ENCODE measurements at places on chromosomes 16 and 17.

- no peak for DNase-seq
- no peaks in the 10 kb centered on the region for H3K27me3 ChIP-seq
- peaks cover 88% of the 10 kb centered on the region for H3K4me1 ChIP-seq
- H3K4me3 ChIP-seq, result no peak overlapping the region
Measured at GRCh38 chr16:68779891-68780290, 42.8 kb downstream of the CDH1 start.

GRCh38 chr16:67539271-67539670, 10.6 kb downstream of the RIPOR1 start:
- peaks cover 14% of the 10 kb centered on the region for H3K4me1 ChIP-seq
- no peak for DNase-seq
- peaks cover 27% of the 10 kb centered on the region for H3K36me3 ChIP-seq

DNA sequence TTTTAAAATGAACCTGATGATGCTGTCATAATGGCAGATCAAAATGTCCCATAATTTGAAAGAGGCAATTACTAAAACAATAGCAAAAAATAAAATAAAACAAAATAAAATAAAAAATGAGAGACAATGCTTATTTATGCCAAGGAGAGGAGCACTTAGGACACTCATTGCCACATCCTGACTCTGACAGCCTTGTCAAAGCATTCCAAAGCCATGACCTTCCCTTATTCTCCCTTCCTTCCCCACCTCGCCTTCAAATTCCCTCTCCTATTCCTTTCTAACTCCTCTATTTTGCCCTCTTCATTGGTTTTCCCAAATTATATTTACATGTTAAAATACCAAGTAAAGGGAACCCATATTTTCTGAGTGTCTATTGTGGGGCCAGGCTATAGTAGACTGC, 220.0 kb downstream of the CDH13 start:
- H3K4me1 ChIP-seq, result no peaks in the 10 kb centered on the region
- no peak overlapping the region for H3K4me3 ChIP-seq
- no peaks in the 10 kb centered on the region for H3K36me3 ChIP-seq
- no peaks in the 10 kb centered on the region for H3K27me3 ChIP-seq
- no peak for DNase-seq

GRCh38 chr16:50313596-50314478, 47.5 kb downstream of the ADCY7 start:
- peaks cover 64% of the 10 kb centered on the region for H3K36me3 ChIP-seq
- no peaks in the 10 kb centered on the region for H3K27me3 ChIP-seq
- H3K4me3 ChIP-seq, result no peak overlapping the region
- no peak overlapping the region for H3K27ac ChIP-seq

DNA sequence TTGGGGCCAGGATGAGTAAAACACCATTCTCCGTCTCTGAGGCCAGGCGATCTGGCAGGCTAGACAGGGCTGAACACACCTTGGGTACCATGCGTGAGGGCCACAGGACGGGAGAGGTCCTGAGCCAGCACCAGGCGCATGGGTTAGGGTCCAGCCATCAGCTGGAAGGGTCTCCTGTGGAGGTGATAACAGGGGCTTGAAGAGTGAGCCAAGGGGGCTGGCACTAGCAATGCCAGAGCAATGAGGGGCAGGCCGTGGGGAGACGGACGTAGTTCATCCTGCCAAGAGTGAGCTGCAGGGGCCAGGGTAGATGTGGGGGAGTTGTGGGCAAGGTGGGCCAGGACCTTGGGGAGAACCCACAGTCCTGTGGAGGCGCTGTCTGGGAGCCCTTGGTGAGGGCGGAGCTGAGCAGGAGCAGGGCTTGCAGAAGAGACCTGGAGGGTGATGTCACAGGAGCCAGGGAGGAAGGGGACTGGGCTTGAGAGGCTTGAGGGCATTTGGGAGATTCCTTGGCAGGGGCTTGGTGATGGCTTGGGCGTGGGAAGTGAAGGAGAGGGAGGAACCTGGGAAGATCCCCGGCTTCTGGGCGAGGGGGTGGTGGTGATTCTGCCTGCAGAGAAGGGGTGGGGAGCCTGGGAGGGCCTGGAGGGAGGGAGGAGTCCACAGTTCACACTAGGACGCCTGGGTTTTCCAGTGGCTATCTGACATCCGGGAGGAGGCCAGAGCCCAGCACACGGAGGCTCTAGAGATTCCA, 6.3 kb upstream of the NPTX1 start:
- DNase-seq, result no peak
- H3K27ac ChIP-seq, result no peak overlapping the region
- H3K4me3 ChIP-seq, result no peak overlapping the region
- peaks cover 6% of the 10 kb centered on the region for H3K4me1 ChIP-seq

DNA sequence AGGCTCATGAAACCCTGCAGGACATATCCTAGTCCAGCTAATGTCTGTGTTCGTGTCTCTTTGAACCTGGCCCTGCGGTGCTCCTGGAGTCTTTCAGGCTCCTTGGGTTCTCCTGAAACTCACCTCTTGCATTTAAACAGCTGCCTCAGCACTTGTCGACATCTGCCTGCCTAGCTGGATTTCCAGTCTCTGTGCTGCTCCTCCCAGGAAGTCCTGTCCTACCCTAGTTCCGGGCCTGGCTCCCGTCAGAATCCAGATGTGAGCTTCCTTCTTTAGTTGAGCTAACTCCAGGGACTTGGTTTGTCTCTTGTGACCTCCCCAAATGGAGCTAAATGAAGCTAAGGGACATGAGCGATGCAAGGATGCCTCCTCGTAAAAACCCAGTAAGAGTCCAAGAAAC, 155.2 kb upstream of the PIRT start:
- H3K27me3 ChIP-seq, result no peaks in the 10 kb centered on the region
- no peak overlapping the region for H3K4me3 ChIP-seq
- H3K36me3 ChIP-seq, result no peaks in the 10 kb centered on the region
- no peak overlapping the region for H3K27ac ChIP-seq
- no peak for DNase-seq

DNA sequence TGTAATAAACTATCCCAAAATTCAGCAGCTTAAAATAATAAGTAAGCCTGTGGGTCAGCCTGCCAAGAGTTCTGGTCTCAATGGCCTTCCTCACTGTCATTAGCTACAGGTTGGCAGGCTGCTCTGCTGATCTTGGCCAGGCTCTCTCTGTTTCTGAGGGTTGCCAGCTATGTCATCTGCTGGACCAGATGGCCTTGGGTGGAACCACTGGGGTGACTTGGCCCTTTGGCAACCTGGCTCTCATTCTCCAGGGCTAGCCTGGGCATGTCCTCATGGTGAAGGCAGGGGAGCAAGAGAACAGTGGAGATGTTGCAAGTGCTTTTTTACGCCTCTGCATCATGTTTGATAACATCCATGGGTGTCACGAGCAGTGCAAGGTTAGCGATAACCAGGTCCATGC, 13.9 kb downstream of the ITGAM start:
- H3K27ac ChIP-seq, result no peak overlapping the region
- H3K36me3 ChIP-seq, result no peaks in the 10 kb centered on the region
- H3K27me3 ChIP-seq, result no peaks in the 10 kb centered on the region

GRCh38 chr16:54027558-54027957, 259.0 kb downstream of the IRX3 start:
- DNase-seq, result no peak
- H3K36me3 ChIP-seq, result no peaks in the 10 kb centered on the region
- H3K4me1 ChIP-seq, result no peaks in the 10 kb centered on the region
- no peak overlapping the region for H3K27ac ChIP-seq
- no peak overlapping the region for H3K4me3 ChIP-seq

GRCh38 chr16:89828870-89829629, 775 bp downstream of the SPIRE2 start:
- H3K4me1 ChIP-seq, result peaks cover 12% of the 10 kb centered on the region
- peaks cover 41% of the 10 kb centered on the region for H3K27me3 ChIP-seq
- H3K36me3 ChIP-seq, result no peaks in the 10 kb centered on the region

GRCh38 chr16:74298104-74298503, 1.5 kb downstream of the PSMD7 start:
- peaks cover 16% of the 10 kb centered on the region for H3K4me1 ChIP-seq
- DNase-seq, result no peak
- H3K4me3 ChIP-seq, result peak overlapping the region; percentile 82
- H3K36me3 ChIP-seq, result peaks cover 28% of the 10 kb centered on the region
- H3K27me3 ChIP-seq, result no peaks in the 10 kb centered on the region
- H3K27ac ChIP-seq, result no peak overlapping the region

DNA sequence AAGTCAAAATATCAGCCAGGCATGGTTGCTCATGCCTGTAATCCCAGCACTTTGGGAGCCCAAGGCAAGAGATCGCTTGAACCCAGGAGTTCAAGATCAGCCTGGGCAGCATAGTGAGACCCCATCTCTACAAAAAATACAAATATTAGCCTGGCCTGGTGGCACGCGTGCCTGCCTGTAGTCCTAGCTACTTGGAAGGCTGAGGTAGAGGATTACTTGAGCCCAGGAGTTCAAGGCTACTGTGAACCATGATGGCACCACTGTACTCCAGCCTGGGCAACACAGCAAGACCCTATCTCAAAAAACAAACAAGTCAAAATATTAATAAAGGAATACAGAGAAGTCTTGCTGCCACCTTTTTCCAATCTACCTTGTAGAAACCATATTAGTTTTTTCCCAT, 4.2 kb downstream of the ZNF689 start:
- no peak for DNase-seq
- H3K36me3 ChIP-seq, result peaks cover 30% of the 10 kb centered on the region
- H3K27me3 ChIP-seq, result no peaks in the 10 kb centered on the region
- H3K4me3 ChIP-seq, result no peak overlapping the region
- H3K4me1 ChIP-seq, result peaks cover 2% of the 10 kb centered on the region
- H3K27ac ChIP-seq, result no peak overlapping the region

GRCh38 chr16:585351-585750, 4.5 kb upstream of the RAB40C start:
- peaks cover 8% of the 10 kb centered on the region for H3K4me1 ChIP-seq
- DNase-seq, result no peak
- H3K36me3 ChIP-seq, result peaks cover 4% of the 10 kb centered on the region

DNA sequence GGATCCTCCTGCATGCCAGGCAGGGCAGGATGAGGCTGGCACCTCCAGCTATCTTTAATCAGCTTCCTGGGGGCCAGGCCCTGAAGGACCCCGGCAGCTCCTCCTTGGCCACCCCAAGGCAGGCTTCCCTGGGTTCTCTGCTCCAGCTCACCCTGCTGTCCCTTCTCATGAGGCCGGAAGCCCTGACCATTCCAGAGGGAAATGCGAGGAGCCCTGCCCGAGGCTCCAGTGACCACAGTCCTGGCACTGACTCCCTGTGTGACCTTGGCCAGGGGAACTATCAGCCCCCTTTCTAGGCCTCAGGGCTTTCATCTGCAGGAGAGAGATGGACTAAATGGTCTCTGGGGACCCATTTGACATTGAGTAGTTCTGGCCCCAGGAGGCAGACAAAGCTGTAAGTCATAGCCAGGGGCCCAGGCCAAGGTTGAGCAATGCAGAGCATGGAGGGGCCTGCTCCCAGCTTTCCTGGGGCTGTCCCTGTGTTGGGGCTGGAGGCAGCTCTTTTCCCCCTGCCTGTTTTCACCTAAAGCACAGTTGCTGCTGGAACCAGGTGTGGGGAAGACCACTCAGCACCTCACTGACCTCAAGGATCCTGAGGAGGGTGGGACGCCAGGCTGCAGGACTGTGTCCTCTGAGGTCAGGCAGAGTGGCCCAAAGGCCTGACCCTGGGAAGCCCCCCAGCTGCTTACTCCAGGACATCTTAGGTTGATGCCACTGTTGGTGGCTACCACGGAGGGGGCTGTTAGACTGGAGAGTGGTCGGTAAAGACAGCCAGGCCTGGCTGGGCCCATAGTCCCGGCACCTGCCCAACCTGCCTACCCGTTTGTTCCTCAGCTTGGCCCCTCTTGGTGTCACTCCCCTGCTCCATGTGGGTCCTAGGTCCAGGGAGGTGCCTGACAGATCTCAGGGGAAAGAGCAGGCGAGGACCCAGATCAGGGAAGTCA, 8.1 kb downstream of the KCNH6 start:
- H3K4me3 ChIP-seq, result no peak overlapping the region
- DNase-seq, result no peak
- H3K27me3 ChIP-seq, result peaks cover 9% of the 10 kb centered on the region
- H3K4me1 ChIP-seq, result no peaks in the 10 kb centered on the region

GRCh38 chr17:76534831-76535732, 2.4 kb downstream of the CYGB start:
- no peak overlapping the region for H3K27ac ChIP-seq
- no peak overlapping the region for H3K4me3 ChIP-seq
- H3K36me3 ChIP-seq, result no peaks in the 10 kb centered on the region
- peaks cover 19% of the 10 kb centered on the region for H3K4me1 ChIP-seq
- peaks cover 45% of the 10 kb centered on the region for H3K27me3 ChIP-seq

- DNase-seq, result no peak
- H3K4me1 ChIP-seq, result peaks cover 40% of the 10 kb centered on the region
- no peak overlapping the region for H3K4me3 ChIP-seq
- peaks cover 28% of the 10 kb centered on the region for H3K27me3 ChIP-seq
- H3K36me3 ChIP-seq, result peaks cover 47% of the 10 kb centered on the region
Measured at GRCh38 chr17:39663340-39663687, 1.8 kb upstream of the TCAP start.

DNA sequence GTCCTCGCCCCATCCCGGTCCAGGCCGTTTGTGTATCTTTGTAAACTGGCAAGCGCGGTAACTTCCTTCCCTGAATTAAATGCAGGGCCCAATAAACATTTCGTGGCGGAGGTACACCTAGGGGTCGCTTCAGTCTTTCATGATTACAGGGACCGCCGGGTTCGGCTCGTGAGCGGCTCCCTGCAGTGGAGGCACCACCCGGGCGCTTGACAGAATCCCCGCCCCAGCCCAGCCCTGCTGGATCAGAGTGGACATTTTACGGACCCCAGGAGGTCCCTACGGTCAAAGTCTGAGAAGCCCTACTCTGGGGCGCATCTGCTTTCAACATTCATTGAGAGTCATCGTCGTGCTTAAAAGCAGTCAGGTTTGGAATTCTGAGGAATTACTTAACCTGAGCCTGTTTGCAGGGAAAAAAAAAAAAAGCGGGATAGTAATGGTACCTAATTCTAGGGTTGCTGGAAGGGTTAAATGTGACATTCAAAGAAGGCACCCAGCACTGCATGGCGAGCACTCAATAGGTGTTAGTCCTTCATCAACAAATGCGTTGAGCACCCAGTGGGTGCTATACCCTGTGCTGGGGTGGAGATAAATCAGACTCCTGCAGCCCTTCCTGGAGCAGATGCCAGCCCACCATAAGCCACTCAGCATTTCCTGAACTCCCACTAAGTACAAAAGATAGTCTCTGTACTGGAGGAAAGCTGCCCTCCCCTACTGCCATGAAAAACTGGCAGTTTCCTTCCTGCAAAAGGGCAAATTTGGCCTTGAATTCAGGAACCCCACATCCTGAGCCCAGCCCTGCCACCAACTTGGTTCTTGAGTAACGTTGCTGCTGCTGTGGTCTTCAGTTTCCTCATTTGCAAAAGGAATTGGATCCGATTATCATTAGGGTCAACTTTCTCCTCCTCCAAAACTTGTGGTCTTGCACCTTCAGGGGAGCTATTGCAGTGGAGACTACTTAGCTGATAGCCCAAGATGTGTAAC, 658 bp upstream of the DUSP3 start:
- H3K36me3 ChIP-seq, result no peaks in the 10 kb centered on the region
- DNase-seq, result peak; percentile 30
- peaks cover 11% of the 10 kb centered on the region for H3K4me1 ChIP-seq
- peaks cover 47% of the 10 kb centered on the region for H3K27me3 ChIP-seq
- no peak overlapping the region for H3K27ac ChIP-seq

Measured in thymus (tissue), 14 donors.